ENCODE measurements at places on chromosomes 5 and 9. TPM values are rescaled to one million over a fixed set of nuclear protein-coding genes. Genes with fewer than 3 reads are reported as not detected.
A peak's percentile ranks its signal among the peaks of the same experiment; 100 is the strongest.

GRCh38 chr5:73188764-73189531, 16.0 kb downstream of the TMEM174 start:
- no peaks in the 10 kb centered on the region for H3K4me1 ChIP-seq
- no peaks in the 10 kb centered on the region for H3K36me3 ChIP-seq
- no peak overlapping the region for H3K27ac ChIP-seq
- no peaks in the 10 kb centered on the region for H3K27me3 ChIP-seq
- no peak for DNase-seq
- H3K4me3 ChIP-seq: no peak overlapping the region

- H3K4me1 ChIP-seq: no peaks in the 10 kb centered on the region
- H3K27ac ChIP-seq: no peak overlapping the region
- no peaks in the 10 kb centered on the region for H3K27me3 ChIP-seq
- H3K4me3 ChIP-seq: no peak overlapping the region
These were observed 21.0 kb upstream of the SMARCA2 start for GRCh38 chr9:1994180-1994579.

DNA sequence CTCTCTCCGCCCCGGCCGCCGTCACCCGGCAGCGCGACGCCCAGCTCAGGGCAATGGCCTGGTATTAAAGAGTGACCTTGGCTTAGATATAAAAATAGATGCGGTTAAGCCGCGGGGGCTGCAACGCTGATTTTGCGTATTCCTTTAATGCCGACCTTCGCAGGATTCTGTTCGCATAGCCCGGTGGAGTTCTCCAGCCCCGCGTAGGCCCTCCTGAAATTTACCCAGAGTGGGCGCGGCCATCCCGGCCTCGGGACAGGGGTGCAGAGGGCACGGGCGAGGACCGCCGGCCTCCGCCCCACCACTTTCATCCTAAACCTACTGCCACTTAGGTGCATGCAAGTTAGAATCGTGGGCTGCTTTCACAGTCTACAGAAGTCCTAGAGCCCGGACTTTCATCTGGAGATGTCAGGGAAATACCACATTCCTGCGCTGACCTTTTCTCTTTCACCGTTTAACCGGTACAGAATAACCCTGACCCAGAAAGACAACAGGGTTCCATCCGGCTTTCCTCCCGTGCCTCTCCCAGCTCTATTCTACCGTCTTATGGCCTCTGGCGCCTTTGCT, 492 bp upstream of the FAM169A start:
- peak overlapping the region; percentile 56 for H3K27ac ChIP-seq
- no peaks in the 10 kb centered on the region for H3K4me1 ChIP-seq
- no peaks in the 10 kb centered on the region for H3K27me3 ChIP-seq
- H3K36me3 ChIP-seq: no peaks in the 10 kb centered on the region
- peak overlapping the region; percentile 72 for H3K4me3 ChIP-seq

DNA sequence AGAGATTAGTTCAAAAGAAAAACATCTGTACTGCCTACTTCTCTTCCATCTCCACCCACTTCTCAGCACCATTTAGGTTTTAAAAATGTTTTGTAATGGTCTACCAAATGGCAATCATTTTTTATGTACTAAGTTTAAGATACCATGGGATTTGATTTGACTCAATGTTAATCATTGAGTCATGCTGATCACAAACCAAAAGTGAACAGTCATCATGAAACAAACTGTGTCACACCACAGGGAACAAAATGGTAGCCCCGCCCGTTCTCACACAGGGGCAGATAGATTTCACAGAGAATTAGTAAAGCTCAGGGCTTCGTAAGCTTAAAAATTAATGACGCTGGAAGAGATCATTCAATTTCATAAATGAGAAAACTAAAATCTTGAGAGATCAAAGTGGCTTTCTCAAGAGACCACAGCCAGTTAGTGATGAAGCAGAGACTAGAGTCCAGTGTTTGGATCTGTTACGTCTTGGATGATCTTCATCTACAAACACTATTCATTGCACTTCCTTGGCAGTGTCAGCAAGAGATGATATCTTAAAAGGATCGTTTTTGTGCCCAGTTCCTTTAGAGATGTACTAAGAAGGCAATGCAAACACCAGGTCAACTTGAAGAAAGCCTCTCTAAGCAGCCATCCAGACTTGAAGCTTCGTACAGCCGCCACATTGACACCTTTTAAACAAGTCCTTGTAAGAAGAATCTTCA, 33.9 kb upstream of the TRIO start:
- no peaks in the 10 kb centered on the region for H3K36me3 ChIP-seq
- H3K27ac ChIP-seq: no peak overlapping the region
- H3K27me3 ChIP-seq: no peaks in the 10 kb centered on the region
- no peak overlapping the region for H3K4me3 ChIP-seq
- no peak for DNase-seq

- DNase-seq: no peak
- H3K36me3 ChIP-seq: no peaks in the 10 kb centered on the region
- no peaks in the 10 kb centered on the region for H3K27me3 ChIP-seq
- no peak overlapping the region for H3K27ac ChIP-seq
These were observed 518.9 kb downstream of the PRELID2 start for GRCh38 chr5:145316282-145316681.

DNA sequence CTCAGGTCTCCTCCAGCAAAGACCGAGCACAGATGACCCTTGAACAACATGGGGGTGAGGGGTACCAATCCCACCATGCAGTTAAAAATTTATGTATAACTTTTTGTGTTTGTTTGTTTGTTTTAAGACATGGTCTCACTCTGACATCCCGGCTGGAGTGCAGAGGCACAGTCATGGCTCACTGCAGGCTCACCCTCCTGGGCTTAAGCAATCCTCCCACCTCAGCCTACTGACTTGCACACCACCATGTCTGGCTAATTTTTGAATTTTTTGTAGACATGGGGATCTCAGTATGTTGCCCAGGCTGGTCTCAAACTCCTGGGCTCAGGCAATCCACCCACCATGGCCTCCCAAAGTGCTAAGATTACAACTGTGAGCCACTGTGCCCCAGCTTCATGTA, 231.0 kb upstream of the PIK3R1 start:
- DNase-seq: no peak
- H3K27me3 ChIP-seq: no peaks in the 10 kb centered on the region
- H3K4me3 ChIP-seq: no peak overlapping the region
- no peak overlapping the region for H3K27ac ChIP-seq
- no peaks in the 10 kb centered on the region for H3K4me1 ChIP-seq

DNA sequence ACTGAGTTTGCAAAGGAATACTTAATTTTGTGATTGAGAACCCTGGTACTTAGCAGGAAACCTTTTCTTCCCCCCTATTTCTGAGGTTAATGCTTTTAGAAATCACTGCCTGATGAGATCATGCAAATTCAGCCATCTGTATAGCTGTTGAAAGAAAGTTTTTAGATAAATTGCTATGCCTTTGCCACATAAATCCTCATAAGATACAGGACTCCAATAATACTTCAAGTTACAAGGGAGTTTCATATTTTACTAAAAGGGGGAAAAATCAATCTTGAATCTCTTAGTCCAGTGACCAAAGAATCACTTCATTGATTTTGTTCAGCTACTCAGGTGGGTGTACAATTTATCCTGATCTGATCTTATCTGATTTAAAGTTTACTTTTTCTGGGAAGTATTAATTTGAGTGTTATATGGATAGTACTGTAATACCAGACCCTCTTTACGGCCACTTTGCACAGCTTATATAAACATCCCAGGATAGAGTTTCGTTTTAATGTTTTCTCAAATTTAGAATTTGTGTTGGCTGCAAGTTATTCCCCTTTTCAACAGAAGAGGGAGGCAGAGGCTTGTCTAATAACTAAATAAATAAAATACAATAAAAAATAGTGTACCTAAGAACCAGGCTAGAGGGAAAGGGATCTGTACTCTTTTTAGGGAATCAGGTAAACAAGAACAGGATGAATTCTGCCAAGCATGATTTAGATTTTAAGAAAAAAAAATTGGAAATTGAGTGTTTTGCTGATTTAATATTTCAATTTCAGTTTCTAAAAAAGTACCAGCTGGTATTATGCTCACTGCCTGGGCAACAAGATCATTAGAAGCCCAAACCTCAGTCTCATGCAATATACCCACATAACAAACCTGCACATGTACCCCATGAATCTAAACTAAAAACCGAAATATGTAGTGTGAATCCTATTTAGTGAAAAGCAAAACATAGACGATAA, 69.1 kb downstream of the PSAT1 start:
- H3K27ac ChIP-seq: no peak overlapping the region
- no peaks in the 10 kb centered on the region for H3K27me3 ChIP-seq
- no peak overlapping the region for H3K4me3 ChIP-seq
- no peaks in the 10 kb centered on the region for H3K36me3 ChIP-seq

- no peaks in the 10 kb centered on the region for H3K36me3 ChIP-seq
- H3K27me3 ChIP-seq: no peaks in the 10 kb centered on the region
- H3K4me1 ChIP-seq: peaks cover 20% of the 10 kb centered on the region
- no peak overlapping the region for H3K27ac ChIP-seq
- no peak overlapping the region for H3K4me3 ChIP-seq
- DNase-seq: no peak
These were observed 79.8 kb downstream of the ARSB start for GRCh38 chr5:78905084-78905938.

DNA sequence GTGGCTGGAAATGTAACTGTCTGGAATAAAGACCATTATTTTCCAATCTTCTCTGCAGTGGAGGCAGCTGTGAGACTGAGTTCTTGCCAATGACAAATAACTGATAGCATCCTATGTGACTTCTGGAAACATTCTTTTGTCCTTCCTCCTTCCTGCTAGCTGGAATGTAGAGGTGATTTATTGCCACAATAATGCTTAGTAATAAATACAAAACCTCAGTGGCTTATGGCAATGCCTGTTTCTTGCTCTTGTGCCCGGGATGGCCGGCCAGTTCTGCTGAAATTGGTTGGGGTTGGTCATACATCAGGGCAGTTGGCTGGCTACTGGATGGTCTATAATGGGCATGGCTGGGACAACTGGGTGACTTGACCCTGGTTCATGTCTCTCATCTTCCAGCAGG, 12.2 kb upstream of the TEX48 start:
- no peak for DNase-seq
- no peak overlapping the region for H3K27ac ChIP-seq
- no peaks in the 10 kb centered on the region for H3K27me3 ChIP-seq
- H3K4me3 ChIP-seq: no peak overlapping the region
- peaks cover 9% of the 10 kb centered on the region for H3K4me1 ChIP-seq

DNA sequence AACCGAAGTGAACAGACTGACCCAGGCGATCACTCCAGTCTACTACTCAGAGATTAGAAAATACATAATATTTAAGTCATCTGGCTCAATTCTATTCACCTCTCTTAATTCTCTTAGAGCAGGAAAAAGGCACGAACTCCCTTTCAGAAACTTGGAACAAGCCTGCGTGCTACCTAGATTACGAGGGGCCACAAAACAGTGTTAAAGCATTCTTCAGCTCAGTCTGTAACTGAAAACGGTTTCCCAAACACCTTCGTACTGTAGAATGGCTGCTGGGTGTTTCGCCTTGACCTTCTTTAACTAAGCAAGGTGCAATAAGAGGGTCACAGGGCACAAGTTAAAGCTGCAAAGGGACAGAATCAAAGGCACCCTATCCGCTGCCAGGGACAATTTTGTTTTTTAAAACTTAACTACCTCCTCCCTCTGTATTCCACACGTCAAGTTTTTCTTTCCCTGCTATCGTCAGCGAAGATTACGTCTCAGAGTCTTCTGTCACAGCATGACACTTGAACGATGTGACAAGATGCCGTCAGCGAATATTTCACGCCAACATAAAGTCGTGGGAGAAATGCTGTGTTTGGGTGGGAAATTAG, 687 bp downstream of the LYSMD3 start:
- peaks cover 23% of the 10 kb centered on the region for H3K4me1 ChIP-seq
- DNase-seq: peak; percentile 6
- H3K36me3 ChIP-seq: no peaks in the 10 kb centered on the region
- peak overlapping the region; percentile 72 for H3K4me3 ChIP-seq
- peak overlapping the region; percentile 91 for H3K27ac ChIP-seq

- H3K27me3 ChIP-seq: no peaks in the 10 kb centered on the region
- H3K36me3 ChIP-seq: no peaks in the 10 kb centered on the region
- no peak overlapping the region for H3K4me3 ChIP-seq
- peak; percentile 37 for DNase-seq
- H3K4me1 ChIP-seq: no peaks in the 10 kb centered on the region
These were observed 100.1 kb downstream of the KCNIP1 start for GRCh38 chr5:170603578-170604565.

DNA sequence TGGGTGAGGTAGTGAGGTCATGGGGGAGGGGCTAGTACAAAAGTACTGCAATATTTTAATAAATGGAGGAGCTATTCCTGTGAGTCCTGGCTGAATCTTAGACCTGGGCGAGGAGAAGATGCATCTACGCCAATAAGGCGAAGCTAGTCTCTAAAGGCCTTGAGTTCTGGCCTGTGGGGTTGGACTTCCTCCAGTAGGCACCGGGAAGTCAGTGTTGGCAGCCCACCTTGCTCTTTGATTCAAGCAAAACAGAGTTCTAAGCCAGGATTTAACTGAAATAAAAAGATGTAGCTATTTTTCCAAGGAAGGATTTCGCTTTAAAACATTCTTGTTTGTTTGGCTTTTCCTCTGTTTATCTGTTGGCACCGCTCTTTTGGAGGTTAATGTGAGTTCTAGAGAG, 244.6 kb downstream of the KIF4B start:
- no peak overlapping the region for H3K27ac ChIP-seq
- H3K36me3 ChIP-seq: no peaks in the 10 kb centered on the region
- no peak overlapping the region for H3K4me3 ChIP-seq

Gene P4HA2
- total RNA-seq: 27.8 TPM

Gene CNTNAP3B
- 7.8 TPM for total RNA-seq

Gene TMOD1
- total RNA-seq: 37.0 TPM

Gene FAM78A
- total RNA-seq: 3.4 TPM

Measured in thyroid gland (tissue), 4 donors.